NCI-H1436 treated with DMSO at 0.1 percent for 48 hours (cell line): ENCODE measurements at places on chromosomes 1 and 21.
A peak's percentile ranks its signal among the peaks of the same experiment; 100 is the strongest.

- DNase-seq, result no peak
Measured at GRCh38 chr1:182965861-182966260, 12.9 kb upstream of the SHCBP1L start.

GRCh38 chr1:25197982-25198662, 34.2 kb downstream of the SYF2 start:
- DNase-seq, result no peak

GRCh38 chr1:103267893-103268292, 159.6 kb upstream of the COL11A1 start:
- no peak for DNase-seq

- DNase-seq, result no peak
Measured at GRCh38 chr1:106276871-106277270, 779.6 kb upstream of the PRMT6 start.

- peak; percentile 70 for DNase-seq
Measured at GRCh38 chr1:234771642-234772344, 161.8 kb upstream of the IRF2BP2 start.

DNA sequence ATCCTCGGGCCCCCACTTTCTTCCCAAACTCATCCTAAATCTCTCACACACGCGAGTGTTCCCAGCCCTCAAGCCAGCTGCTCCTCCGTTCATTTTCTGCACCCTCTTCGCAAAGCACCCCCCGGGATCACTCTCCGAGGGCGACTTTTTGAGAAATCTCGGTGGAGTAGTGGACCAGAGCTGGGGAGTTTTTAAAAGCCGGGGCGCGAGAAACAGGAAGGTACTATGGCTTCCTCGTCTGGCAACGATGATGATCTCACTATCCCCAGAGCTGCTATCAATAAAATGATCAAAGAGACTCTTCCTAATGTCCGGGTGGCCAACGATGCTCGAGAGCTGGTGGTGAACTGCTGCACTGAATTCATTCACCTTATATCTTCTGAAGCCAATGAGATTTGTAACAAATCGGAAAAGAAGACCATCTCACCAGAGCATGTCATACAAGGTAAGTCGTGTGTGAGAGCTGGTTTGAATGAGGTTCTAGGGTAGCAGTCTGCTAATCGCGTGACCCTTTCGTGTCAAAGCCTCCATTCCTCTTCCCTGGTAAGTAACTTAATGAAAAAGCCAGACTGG, 800 bp downstream of the DR1 start:
- no peak for DNase-seq

DNA sequence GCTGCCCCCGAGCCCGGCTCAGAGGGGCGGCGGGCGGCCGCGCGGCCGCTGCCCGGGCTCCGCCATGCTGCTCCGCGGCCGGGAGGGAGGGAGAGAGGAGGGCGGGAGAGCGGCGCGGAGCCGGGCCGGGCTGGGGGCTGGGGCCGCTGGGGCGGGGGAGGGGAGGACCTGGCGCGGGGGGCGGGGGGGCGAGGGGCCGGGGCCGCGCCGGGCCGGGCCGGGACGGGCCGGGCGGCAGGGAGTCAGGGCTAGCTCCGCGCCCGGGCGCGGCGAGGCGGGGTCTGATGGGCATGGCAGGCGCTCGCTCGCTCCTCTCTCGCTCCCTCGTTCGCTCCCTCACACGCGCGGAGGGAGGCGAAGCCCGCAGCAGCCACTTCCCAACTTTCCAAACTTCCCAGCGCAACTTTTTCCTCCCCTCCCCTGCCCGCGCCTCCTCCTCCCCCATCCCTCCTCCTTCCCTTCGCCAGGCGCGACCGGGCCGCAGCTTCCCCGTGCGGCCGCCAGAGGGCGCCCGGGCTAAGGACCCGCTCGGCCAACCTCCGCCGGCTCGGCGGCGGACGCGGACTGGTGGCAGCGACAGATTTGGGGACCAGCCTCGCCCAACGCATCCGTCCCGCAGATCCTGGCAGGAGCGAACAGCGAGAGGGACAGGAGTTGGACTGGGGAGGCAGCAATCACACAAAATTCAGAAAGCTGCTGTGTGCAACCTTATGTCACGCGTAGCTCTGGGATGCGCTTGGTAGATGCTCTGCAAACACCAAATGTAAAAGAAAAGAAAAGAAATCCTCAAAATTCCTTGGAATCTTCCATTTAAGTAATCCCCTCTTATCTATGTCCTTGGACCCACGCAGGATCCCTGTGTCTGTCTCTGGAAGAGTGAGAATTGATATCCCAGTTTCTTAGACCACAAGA, at the start of gene TRABD2B:
TRABD2B (minus strand) TSS at position 97 of the 912 bp plus-strand sequence.
- DNase-seq, result no peak

DNA sequence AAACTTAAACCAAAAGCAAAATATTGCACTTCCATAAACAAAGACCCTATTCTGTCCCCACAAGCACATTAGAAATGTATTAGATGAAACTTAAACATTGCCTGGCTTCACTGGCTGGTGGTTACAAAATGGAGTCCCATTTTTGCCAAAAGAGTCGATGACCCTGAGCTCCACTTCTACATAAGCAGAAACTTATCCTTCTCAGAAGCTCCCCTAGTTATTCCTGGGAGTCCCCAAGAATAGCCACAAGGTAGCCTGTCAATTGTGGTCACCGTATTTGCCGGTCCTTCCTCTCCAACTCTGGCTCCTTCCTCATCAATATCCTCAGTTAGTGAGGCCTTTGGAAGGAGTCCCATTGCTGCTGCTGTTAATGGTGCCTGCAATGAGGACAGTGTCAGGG, 37.3 kb downstream of the CDCP2 start:
- DNase-seq, result no peak

GRCh38 chr1:151976015-151976343, 17.7 kb downstream of the S100A10 start:
- no peak for DNase-seq
